ENCODE measurements at places on chromosomes 2 and 18. TPM values are rescaled to one million over a fixed set of nuclear protein-coding genes. Genes with fewer than 3 reads are reported as not detected.

DNA sequence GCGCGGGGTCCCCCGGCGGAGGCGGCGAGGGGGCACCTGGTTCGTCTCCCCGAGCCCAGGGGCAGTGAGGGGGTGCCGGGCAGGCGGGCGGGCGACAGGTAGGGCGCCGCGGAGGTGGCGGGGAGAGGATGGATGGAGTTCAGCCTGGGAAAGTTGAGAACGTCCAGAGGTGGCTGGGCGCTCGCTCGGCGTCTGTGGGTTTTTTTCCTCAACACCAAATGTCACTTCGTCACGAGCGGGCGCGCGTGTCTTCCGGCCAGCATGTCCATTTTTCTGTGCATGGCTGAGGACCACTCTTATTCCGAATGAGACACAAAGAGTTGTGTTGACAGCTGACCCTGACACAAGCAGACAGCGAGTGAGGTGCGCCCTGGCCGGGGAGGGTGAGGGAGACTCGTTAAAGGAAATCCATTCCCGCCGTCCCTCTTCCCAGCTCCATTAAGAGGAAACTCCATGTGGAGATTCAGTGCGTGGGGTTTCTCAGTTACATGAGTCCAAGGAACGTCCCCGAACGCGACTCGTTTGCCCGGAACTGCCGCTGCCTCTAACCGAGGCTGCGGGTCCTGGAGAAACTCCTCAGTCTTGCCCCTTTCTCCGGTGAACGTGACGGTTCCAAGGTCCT, 859 bp downstream of the GREB1L start:
- no peaks in the 10 kb centered on the region for H3K4me1 ChIP-seq
- no peak overlapping the region for H3K27ac ChIP-seq
- H3K36me3 ChIP-seq, result no peaks in the 10 kb centered on the region
- H3K4me3 ChIP-seq, result peak overlapping the region; percentile 65
- peaks cover 5% of the 10 kb centered on the region for H3K27me3 ChIP-seq
- DNase-seq, result peak; percentile 13

DNA sequence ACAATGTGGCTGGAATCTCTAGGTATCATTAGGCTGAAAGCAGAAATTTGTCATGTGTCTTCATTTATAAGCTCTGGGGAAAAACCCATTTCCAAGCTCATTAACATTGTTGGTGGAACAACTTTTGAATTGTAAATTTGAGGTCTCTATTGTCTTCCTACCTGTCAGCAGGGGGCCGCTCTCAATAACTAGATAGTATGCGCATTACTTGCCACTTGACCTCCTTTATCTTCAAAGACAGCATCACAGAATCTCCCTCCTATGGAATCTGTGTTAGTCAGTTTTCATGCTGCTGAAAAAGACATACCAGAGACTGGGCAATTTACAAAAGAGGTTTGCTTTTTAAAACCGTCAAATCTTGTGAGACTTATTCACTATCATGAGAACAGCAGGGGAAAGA, 223.1 kb downstream of the CALCRL start:
- no peak overlapping the region for H3K27ac ChIP-seq
- H3K4me3 ChIP-seq, result no peak overlapping the region
- no peak for DNase-seq
- H3K4me1 ChIP-seq, result no peaks in the 10 kb centered on the region

DNA sequence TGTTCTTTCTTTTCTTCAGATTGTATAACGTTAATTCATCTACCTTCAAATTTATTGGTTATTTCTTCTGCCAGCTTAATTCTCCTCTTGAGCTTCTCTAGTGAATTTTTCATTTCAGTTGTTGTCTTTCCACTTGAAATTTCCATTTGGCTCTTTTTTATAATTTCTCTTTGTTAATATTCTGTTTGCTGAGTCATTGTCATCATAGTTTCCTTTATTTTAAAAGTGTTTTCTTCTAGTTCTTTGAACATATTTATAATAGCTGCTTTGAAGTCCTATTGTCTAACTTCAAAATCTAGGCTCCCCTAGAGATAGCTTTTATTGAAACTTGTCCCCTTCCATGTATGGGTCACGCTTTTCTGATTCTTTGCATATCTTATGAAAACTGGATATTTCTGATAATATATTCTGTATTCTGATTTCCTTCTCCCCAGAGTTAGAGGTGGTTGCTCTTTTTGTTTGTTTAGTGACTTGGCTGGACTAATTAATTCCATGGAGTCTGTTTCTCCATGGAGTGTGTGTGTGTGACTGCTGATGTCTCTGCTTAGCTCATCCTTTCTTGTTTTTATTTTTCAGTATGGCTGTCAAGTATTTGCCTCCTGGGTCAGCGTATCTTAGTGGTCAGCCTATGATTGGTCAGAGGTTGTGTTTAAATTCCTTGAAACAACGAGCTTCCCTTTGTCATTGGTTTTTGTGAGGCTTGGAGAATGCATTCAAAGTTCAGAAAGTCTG, 47.6 kb downstream of the DIS3L2 start:
- no peak for DNase-seq
- no peaks in the 10 kb centered on the region for H3K4me1 ChIP-seq
- no peak overlapping the region for H3K4me3 ChIP-seq
- no peaks in the 10 kb centered on the region for H3K27me3 ChIP-seq

DNA sequence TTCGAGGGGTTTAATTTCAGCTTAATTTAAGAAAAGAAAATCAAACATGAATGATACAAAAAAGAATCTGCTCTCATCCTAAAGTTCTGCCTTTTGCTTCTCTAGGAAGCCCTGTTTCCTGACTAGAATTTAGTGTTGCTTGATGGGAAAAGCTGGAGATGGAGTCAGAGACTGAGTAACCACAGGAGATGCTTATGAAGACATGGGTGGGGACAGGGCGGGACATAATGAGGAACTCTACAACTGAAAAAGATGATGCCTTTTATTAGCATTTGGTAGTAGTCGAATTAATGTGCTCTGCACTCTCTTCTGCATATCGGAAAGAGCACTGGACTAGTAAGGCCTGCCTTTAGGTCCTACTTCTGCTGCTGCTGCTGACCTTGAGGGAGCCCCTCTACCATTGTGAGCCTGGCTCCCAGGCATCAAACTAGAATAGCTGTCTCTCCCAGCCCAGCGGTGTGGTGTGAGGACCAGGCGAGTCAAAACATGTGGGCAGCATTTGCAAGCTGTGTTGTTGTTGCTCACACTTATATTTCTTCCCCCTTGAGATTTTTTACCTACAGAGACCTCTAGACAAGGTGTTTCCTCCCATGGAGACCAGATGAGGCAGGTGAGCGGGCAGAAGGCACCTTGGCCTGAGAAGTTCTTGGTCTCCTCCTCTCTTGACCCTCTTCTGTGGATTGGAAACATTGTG, 61.5 kb downstream of the INPP4A start:
- H3K4me1 ChIP-seq, result peaks cover 32% of the 10 kb centered on the region
- peaks cover 3% of the 10 kb centered on the region for H3K36me3 ChIP-seq
- no peak overlapping the region for H3K4me3 ChIP-seq
- DNase-seq, result no peak
- H3K27me3 ChIP-seq, result no peaks in the 10 kb centered on the region

- H3K27me3 ChIP-seq, result no peaks in the 10 kb centered on the region
- H3K4me3 ChIP-seq, result no peak overlapping the region
- no peaks in the 10 kb centered on the region for H3K4me1 ChIP-seq
- H3K27ac ChIP-seq, result no peak overlapping the region
Measured at GRCh38 chr2:197240421-197241041, 70.0 kb downstream of the ANKRD44 start.

DNA sequence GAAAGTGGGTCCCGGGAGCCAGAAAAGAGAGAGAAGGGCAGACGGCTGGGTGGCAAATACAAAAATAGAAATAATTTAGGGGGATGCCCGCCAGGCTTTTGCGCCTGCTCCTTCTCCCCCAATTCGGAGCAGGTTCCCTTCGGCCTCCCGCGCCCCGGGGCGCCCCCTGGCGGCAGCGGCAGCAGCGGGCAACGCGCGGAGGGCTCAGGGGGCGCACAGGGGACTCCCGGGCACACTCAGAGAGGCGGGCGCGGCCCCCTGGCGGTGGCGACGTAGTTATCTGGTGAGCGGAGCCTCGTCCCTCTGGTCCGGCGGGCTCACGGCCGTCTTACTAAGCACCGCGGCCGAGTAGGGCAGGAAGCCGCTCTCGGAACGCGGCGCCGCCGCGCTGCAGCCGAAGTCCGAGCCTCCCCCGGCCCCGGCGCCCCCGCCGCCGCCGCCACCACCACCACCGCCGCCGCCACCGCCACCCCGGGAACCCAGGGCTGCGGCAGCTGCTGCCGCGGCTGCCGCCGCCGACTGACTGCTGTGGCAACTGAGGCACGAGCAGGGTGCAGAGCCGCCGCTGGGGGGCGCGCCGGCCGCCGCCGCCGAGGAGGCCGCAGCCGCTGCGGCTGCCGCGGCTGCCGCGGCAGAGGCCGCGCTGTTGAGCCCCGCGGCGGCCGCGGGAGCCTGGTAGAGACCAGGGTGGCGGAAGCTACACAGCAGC, 3.8 kb downstream of the EVX2 start:
- no peak overlapping the region for H3K4me3 ChIP-seq
- H3K36me3 ChIP-seq, result no peaks in the 10 kb centered on the region
- peak; percentile 67 for DNase-seq
- peaks cover 92% of the 10 kb centered on the region for H3K27me3 ChIP-seq

GRCh38 chr18:60391571-60392226, 19.1 kb upstream of the MC4R start:
- no peak for DNase-seq
- no peak overlapping the region for H3K27ac ChIP-seq
- H3K36me3 ChIP-seq, result no peaks in the 10 kb centered on the region
- no peaks in the 10 kb centered on the region for H3K27me3 ChIP-seq
- no peak overlapping the region for H3K4me3 ChIP-seq

DNA sequence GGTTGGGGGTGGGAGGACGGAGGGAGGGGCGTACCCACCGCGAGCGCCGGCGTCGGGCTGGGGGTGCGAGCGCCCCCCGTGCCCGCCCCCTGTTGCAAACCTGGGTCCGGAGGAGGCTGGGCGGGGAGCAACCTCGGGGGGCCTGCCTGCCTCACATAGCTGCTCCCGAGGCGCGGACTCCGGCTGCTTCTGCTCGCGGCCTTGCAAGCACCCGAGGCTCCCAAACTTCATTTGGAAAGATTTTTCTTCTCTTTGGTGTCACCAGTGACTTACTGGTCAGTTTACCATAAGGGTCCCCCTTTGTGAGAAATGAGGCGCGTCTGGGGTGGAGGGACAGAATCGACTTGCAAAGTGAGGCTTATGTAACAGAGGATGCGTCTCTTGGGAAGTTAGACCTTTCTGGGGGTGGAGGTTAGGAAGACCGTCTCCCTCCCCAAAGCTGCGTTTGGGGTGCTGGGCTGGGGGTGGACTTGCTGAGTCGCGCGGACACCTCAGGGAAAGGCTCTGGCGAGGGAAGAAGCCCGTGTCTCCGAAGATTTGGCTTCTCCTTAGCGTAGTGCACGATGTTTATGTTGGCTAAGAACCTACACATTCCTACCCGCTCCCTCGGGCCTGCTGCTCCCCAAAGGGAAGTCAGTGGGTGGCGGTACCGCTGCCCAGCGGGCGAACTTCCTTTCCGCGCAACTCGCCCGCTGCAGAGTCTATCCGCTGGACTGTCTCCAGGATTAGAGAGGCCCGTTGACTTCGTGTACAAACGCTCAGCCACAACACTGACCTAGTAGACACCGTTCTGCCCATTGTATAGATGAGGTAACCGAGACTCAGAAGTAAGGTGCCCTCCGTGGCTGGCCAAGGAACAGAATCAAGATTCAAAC, 559 bp downstream of the TMEM37 start:
- no peak overlapping the region for H3K27ac ChIP-seq
- DNase-seq, result peak; percentile 65
- H3K4me1 ChIP-seq, result peaks cover 38% of the 10 kb centered on the region
- peak overlapping the region; percentile 34 for H3K4me3 ChIP-seq
- H3K27me3 ChIP-seq, result no peaks in the 10 kb centered on the region
- no peaks in the 10 kb centered on the region for H3K36me3 ChIP-seq

DNA sequence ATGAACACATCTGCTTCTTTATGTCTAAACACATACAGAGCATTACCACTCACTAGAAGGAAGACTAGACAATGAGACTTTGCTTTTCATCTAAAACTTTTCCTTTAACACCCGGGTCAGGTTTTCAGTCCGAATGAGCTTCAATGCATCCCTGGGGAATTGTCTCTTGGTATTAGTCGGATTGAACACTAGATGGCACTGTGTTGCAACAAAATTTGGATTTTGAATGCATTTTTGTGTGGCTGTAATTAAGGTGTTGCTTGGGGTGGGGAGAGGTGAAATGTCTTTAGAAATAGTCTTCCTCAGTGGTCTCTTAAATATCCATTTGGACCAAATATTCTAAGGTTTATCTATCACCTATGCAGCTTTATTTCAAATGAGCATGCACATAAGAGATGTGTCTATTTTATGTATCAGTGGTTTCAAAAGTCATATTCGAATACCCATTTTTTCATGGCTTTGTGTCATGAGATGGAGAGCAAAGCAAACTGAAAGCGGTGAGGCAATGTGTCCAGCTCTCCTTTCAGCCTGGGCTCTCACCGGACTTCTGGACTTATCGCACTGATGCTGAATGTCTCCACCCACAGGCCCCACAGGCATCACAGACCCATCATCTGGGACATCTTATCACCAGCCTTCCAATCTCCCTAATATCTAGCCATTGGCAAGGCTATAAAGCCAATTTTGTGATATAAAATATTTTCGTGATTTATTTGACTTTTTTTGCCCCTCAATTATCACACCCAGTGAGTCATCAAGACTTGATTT, 510.3 kb downstream of the RNF144A start:
- no peak overlapping the region for H3K27ac ChIP-seq
- no peak overlapping the region for H3K4me3 ChIP-seq
- H3K4me1 ChIP-seq, result peaks cover 6% of the 10 kb centered on the region
- H3K36me3 ChIP-seq, result no peaks in the 10 kb centered on the region
- H3K27me3 ChIP-seq, result no peaks in the 10 kb centered on the region
- DNase-seq, result no peak

DNA sequence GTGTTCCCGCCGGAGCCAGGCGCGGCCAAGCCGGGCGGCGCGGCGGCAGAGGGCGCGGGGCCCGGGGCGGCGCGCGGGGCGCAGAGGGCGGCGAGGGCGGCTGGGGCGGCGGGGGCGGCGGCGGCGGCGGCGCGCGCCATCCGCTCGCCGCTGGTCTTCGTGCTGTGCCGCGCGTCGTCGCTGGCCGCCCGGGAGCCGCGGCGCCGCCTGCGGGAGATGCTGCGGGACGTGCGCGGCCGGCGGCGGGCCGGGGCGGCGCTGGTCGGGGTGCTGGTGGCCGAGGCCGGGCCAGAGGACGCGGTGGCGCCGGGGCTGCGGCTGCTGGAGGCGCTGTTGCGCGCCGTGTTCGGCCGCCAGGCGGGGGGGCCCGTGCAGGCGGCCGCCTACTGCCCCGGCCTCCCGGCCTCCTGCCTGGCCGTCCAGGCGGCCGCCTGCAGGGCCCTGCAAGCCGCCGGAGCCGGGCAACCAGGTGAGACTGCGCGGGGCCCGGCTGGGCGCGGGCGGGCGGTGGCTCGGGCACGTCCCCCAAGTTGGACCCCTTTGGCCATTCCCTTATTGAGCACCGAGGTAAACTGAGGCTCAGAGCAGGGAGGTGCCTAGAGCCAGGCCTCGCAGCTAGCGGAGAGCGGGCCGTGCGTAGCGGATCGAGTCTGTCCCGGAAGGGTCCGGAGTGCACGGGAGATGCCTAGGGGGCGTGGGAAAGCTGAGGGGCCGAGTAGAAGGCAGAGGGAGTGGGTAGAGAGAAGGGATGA, 584 bp downstream of the C2orf72 start:
- no peak for DNase-seq
- H3K27ac ChIP-seq, result no peak overlapping the region
- no peaks in the 10 kb centered on the region for H3K36me3 ChIP-seq
- H3K4me3 ChIP-seq, result peak overlapping the region; percentile 8
- H3K4me1 ChIP-seq, result no peaks in the 10 kb centered on the region

UCN gene
- total RNA-seq, result 2.0 TPM

MYCN gene
- total RNA-seq, result 5.2 TPM

KRTCAP3 gene
- total RNA-seq, result 37.9 TPM

DSG1 gene
- not detected for total RNA-seq

CDH2 gene
- total RNA-seq, result 5.0 TPM

MREG gene
- 16.4 TPM for total RNA-seq

NOSTRIN gene
- total RNA-seq, result 29.2 TPM

All from lung (tissue), 17 donors.